Activated CD8-positive, alpha-beta memory T cell treated with anti-CD3 and anti-CD28 coated beads, Interleukin-2, amount 10 ng/mL, durations not matched to agents 7 days and 5 days (primary cell): ENCODE measurements at places on chromosomes 7 and 10. TPM values are rescaled to one million over a fixed set of nuclear protein-coding genes. Genes with fewer than 3 reads are reported as not detected.

The CHST3 gene
- total RNA-seq: not detected

The C7orf57 gene
- total RNA-seq: 0.15 TPM

The PRRT4 gene
- total RNA-seq: 0.18 TPM

The TAS2R38 gene
- total RNA-seq: not detected

The CDNF gene
- total RNA-seq: 0.50 TPM
